ENCODE measurements at places on chromosomes 3 and 15. TPM values are rescaled to one million over a fixed set of nuclear protein-coding genes. Genes with fewer than 3 reads are reported as not detected.

- no peak for DNase-seq
These were observed 67.1 kb upstream of the AKAP13 start for GRCh38 chr15:85313339-85313738.

GRCh38 chr3:90011131-90011530, 903.7 kb downstream of the EPHA3 start:
- DNase-seq: no peak

DNA sequence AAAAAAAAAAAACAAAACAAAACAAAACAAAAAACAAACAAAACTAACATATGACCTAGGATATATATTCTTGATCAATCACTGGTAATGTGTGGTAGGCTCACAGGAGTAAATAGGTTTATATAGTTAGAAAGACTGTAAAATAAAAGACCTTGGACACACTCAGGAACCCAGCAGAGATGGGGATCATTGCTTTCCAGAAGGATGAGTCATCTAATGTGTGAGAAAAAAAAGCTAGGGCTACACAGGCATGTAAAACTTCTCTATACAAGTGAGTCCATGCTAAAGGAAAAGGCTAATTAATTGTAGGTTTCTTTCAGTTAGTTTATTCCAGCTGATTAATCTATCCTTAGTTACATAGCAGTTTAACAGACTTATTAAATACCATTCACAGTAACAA, 710.3 kb upstream of the ARPP21 start:
- DNase-seq: no peak

- no peak for DNase-seq
These were observed 310.9 kb upstream of the UMPS start for GRCh38 chr3:124419303-124419702.

- DNase-seq: no peak
These were observed 14.2 kb upstream of the COLQ start for GRCh38 chr3:15535732-15536131.

DNA sequence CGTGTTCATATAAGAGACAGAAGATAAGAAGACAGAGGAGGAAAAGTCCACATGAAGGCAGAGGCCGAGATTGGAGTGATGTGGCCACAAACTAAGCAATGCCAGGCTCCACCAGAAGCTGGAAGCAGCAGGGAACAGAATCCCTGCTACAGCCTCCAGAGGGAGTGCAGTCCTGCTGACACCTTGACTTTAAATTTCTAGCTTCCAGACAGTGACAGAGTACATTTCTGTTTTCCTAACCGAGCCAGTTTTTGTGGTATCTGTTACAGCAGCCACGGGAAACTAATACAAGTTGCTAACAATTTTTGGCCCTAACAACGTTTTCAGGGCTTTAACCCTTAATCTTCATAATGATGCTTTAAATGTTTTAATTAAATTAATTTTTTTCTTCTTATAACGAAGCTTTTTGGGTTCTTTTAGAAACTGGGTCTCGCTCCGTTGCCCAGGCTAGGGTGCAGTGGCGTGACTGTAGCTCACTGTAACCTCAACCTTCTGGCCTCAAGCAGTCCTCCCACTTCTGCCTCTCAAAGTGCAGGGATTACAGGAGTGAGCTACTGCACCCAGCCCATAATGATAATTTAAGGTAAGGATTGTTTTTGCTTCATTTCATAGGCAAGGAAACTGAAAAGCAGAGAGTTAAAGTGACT, 202.3 kb upstream of the PROK2 start:
- DNase-seq: no peak

The ACKR2 gene
- not detected for total RNA-seq

All from SJCRH30 (cell line).